ENCODE measurements at places on chromosomes 6 and 20. TPM values are rescaled to one million over a fixed set of nuclear protein-coding genes. Genes with fewer than 3 reads are reported as not detected.

GRCh38 chr6:128507337-128508310 lies 12.8 kb downstream of the PTPRK start:
- no peak for DNase-seq

DNA sequence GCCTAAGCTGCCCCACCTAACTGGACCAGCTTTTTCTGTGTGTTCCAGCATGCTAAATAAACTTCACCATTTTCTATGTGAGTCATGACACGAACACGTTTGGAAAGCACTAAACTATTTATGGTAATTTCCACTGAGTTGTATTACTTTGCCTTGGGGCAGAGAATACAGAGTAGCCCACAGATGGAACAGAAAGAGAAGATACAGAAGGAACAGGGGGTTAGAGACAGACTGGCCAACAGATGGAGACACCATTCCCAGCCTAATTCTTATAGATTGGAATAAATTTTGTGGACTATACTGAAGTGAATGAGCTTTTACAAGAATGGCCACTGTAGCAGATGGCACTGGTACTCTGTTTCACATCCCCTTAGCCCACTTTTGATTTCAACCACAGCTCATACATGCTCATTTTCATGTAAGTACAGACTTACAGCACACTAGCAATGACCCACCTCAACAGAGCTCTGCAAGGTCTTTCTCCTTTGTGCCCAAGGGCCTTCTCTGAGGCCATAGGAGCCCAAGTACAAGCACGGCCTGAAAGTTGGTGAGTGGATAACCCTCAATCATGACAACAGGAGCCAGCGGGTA lies 13.1 kb upstream of the NT5DC1 start:
- DNase-seq: no peak

- no peak for DNase-seq
Measured at GRCh38 chr6:124283486-124283885, 479.8 kb downstream of the NKAIN2 start.

DNA sequence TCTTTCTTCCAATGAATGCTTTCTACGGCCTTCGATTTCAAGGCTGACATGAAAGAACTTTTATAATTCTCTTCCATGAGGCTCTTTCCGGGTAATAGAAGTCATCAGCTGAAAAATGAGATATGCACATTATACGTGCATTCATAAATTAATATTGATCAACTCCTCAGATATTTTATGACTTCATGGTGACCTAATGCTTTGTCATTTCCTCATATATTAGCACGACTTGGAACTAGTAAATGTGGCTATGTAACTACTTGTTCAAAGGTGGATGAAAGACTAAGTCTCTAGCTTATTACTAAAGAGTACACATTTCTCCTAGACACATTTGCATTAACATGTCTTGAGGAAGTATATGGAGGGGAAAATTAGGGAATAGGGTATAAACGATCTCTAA lies 168.8 kb downstream of the HDGFL1 start:
- DNase-seq: no peak

- no peak for DNase-seq
Measured at GRCh38 chr20:2656471-2657117, 4.2 kb downstream of the NOP56 start.

Gene MUCL3
- 0.31 TPM for total RNA-seq

Gene REM1
- total RNA-seq: not detected

GRCh38 chr6:11226005-11226404 lies 6.5 kb downstream of the NEDD9 start:
- DNase-seq: no peak

Gene MLN
- total RNA-seq: 0.65 TPM

- no peak for DNase-seq
Measured at GRCh38 chr20:62400021-62400420, 7.1 kb downstream of the CABLES2 start.

- no peak for DNase-seq
Measured at GRCh38 chr6:170247178-170247701, 43.6 kb downstream of the DLL1 start.

Measured in type B pancreatic cell (in vitro differentiated cells).